ENCODE measurements at places on chromosomes 12 and 14.

DNA sequence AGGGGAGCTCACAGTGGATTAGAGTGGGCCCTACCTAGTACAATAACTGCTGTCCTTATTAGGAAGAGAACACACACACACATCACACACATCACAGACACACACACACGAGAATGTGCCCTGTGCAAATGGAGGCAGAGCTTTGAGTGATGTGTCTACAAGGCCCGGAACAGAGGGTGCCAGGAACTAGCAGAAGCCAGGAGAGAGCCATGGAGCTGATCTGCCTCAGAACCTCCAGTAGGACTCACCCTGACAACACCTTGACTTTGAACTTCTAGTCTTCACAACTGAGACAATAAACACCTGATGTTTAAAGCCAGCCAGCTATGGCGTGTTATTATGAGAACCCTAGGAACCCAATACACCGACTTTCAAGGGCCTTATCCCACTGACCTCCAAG lies 29.7 kb upstream of the FKBP4 start:
- DNase-seq, result no peak

- DNase-seq, result no peak
These were observed 607 bp downstream of the OS9 start for GRCh38 chr12:57694459-57695019.

- DNase-seq, result no peak
These were observed 156.0 kb upstream of the PLEKHG7 start for GRCh38 chr12:92546635-92547348.

- DNase-seq, result no peak
These were observed 19.7 kb downstream of the PALS1 start for GRCh38 chr14:67260965-67261364.

DNA sequence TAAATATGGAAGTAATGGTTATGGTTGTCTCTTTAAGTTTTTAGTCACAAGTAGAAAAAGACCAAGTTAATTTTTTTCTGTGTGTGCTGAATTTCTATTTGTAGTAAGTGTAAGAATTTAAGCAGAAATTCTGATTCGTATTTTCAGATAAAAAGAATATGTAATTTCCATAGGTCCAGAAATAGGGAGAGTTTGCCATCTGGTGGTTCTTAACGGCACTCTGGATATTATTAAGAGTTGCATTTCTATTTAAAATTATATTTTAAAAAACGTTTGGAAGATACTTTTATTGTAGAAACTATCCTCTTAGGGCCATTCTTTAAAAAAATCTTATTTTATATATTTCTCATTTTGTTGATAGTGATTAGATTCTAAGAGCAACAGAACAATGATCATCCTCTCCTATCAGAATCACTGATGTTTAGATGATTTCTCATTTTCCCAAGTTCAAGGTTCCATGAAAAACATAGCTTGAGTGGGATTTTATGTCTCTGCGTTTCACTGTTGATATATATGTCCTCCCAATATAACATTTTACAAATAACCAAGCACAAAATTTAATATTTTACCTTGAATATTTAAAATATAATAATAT lies 88.3 kb downstream of the LRRK2 start:
- peak; percentile 13 for DNase-seq

- no peak for DNase-seq
These were observed 1.7 kb downstream of the ANKRD52 start for GRCh38 chr12:56256326-56256960.

DNA sequence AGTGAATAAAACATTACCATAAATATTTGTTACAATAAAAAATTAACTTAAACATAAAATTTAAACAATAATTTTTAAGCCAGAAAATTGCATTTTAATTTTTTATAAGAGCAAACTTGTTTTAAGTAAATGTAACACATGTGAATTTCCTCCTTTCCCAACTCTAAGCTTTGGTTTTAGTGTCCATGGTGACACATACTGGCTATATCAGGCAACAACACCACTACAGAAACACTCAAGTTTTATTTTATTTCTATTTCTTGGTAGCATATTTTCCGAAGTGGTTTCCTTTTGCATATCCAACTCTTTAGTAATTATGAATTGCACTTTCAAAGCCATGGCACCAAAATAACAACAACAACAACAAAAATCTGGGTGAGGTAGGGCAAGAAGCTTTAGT lies 2.2 kb downstream of the NELL2 start:
- DNase-seq, result no peak

DNA sequence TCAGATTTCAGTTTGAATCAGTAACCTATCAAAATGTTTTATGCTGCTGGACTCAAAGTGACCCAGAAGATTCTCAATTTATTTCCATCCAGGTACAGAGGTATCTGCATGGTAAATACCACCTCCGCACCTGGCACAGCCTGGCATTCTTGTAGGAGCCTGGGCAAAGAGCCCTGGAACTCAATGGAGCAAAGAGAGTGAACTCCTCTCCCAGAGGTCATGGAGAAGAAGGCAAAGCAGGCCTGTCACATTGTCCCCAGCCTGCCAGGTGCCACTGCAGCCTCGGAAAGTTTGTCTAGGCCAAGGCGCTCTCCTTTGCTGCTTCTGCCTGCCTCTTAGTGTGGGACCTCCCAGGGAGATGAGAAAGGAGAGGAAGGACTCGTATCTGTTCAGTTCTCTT lies 319.8 kb downstream of the ZFP36L1 start:
- DNase-seq, result no peak

GRCh38 chr12:120719496-120720233 lies 6.0 kb upstream of the ACADS start:
- no peak for DNase-seq

- no peak for DNase-seq
These were observed 226.3 kb downstream of the ATP23 start for GRCh38 chr12:58167622-58168021.

DNA sequence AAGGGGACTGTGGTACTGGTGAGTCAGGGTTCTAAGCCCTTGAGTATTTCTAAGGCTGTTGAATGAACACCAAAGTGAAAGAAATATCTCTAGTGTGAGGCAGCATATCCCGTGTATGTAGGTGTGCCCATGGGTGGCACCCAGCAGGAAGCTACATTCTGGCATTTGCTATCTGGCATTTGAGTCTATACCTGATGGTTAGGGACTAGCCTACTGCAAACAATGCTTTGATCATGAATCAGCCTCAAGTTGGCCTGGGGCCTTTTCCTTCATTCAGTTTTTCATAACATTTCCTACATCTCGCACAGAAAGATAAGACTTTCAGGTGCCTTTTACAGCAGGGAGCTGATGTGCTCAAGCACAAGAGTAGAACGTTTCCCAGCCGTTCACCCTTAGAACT lies 85.7 kb upstream of the E2F7 start:
- DNase-seq, result no peak

GRCh38 chr12:96091833-96092232 lies 56.4 kb upstream of the LTA4H start:
- no peak for DNase-seq

- DNase-seq, result peak; percentile 22
These were observed 21.0 kb downstream of the RPGRIP1 start for GRCh38 chr14:21300892-21301291.

- DNase-seq, result no peak
These were observed 5.8 kb upstream of the FRS2 start for GRCh38 chr12:69464428-69464827.

GRCh38 chr12:48194799-48195201 lies 8.3 kb downstream of the OR10AD1 start:
- no peak for DNase-seq

DNA sequence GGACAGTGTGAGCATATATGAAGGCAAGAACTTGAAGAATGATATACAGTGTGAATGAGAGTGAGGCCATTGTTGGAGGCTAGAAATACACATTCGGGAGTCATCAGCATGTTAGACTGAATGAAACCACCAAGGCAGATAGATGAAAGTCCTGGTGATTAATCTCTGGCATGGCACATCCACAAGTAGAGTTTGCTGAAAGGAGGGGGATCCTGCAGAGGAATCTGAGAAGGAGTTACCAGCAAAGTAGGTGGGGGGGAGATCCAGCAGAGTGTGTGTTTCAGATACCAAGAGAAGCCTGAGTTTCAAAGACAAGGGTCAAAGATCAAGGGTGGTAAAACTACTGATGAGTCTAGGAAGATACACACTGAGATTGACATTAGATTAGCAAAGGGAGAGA lies 426.7 kb upstream of the DCN start:
- no peak for DNase-seq

DNA sequence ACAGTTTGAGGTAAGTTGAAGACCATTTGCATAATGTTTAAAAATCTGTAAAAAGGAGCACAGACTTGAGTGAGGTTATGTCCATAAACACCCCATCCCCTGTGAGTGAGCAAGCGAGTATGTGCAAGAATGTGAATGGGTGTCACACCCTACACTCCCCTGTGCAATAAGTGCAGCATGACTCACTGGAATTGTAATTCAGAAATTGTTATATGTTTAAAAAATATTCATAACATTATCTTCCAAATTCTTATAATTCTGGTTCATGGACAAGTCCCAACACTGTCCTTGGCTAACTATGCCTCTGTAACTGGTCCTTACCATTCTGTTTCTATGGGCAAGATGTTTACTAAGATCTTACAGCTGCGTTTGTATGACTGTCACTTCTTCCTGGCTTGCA lies 207.8 kb upstream of the FAR2 start:
- DNase-seq, result no peak

DNA sequence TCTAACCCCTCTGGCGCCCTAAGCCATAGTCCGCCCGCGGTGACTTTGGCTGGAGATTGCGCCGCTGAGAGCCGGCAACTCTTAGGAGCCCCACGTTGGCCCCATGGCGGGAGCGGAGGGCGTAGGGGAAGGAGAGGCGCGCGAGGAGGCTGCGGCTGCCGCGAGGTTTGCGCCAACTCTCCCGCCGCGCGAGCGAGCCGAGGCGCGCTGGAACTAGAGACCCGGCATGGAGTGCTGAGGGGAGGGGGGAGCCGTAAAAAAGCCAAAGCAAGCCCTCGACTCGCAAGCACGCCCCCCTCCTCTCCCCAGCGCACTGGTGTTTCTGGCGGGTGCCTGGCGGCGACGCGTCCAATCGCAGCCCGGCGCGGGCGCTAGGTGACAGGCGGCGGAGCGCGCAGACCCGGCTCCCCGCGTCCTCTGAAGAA lies at the start of gene SYT10:
TSS of gene SYT10 (minus strand) at position 233 of the 425 bp plus-strand sequence. CDS start 297 bp downstream, outside the sequence.
- no peak for DNase-seq

- DNase-seq, result no peak
These were observed 19.4 kb upstream of the EVL start for GRCh38 chr14:100045642-100046344.

DNA sequence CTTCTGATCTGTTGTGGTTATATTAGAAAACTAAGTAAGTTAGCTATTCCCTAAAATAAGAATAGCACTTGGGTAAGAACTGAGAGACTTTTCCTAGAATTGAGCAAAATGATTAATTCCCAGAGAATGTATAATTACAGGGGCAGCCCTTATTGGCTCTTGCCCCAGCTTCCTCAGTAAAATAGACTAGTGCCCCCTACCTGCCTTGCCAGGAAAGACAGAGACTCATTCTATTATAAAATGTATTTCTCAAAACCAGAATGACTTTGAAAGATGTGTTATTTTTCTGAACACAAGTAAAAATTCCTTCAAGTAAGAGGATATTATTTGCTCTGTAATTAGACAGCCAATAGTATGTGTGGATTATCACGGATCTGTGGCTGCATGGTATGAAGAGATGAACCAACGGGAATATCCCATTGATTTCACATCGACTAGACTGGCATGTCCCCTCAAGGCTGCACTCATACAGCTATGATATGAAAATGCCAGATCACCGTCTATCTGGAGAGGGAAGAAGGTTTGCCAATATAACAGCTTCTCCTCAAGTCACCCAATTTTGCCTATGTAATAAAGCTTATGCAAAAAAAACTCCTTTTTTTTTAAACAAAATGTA lies 7.4 kb upstream of the GLRX5 start:
- peak; percentile 42 for DNase-seq

DNA sequence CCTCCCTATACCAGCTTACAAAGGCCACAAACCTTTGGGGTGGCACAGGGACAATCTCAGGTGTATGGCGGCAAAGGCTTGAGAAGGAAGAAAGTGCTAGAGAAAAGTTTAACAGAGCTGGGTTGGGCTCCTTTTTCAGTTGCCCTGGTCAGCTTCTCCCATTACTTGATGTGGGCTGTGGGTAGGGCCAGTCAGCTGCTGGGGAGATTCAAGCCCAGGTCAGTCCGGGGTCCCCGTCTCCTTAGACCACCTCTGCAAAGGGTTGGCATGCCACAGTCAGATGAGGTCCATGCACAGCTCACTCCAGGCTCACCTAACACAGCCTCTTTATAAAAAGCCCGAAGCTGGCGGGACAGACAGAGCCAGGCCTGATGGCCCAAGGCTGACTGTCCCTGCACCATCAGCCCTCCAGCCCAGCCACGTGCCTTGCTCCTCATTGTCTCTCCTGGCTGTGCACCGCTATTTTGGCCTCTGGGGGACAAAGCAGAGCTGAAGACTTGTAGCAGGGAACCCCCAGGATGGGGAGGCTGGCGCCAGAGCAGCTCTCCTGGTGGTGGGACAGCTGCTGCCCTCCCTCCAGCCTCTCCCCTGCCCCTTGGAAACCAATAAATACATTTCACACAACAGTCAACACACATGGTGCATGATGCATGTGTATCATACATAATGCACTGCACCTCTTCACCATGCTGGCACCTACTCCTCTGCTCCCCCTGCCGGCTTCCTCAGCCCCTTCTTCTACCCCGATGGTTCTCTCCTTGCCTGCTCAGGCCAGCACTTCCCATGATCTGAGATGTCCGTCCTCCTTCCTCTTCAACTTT lies 61.7 kb upstream of the DDX11 start:
- DNase-seq, result no peak

DNA sequence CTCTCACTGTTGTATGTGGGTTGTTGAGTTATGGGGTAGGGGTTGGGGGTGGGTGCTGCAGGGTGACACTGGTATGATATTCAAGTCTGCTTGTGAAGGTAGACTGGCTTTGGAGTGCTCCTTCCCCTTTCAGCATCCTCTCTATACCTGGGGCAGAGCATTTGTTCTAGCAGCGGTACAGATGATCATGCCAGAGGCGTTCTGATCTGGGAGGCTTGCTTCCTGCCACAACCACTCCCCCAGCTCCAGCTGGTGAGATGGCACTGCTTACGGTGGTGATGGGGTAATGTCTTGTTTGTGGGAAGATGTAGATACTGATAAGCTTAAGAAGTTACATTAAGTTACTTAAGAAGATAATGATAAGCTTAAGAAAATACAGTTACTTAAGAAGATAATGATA lies 131.8 kb downstream of the ERC1 start:
- DNase-seq, result no peak
